ENCODE measurements at places on chromosomes 4 and X.

DNA sequence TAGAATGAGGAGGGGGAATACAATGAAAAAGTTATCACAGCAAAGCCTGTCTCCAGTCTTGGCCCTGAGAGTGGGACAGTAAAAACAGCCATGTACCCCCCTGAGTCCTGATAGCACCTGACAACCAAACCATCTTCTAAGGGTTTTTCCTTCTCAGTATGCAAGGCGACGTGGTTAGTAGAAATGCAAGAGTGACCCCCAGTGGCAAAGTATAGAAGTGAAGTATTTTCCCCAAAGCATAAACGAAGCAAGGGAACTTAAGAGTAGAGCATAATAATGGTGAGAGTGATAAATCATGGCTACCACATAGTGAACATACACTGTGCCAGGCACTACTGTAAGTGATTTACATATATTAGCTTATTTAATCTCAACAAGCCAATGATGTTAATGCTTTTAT, 52.8 kb downstream of the FAM47C start:
- peak; percentile 6 for DNase-seq

GRCh38 chr4:76784237-76784636, 113.7 kb downstream of the SOWAHB start:
- no peak for DNase-seq

- DNase-seq, result peak; percentile 57
Observed at GRCh38 chr4:77959566-77960338, 97.1 kb downstream of the MRPL1 start.

GRCh38 chrX:15207384-15207783, 62.5 kb downstream of the ASB9 start:
- no peak for DNase-seq

DNA sequence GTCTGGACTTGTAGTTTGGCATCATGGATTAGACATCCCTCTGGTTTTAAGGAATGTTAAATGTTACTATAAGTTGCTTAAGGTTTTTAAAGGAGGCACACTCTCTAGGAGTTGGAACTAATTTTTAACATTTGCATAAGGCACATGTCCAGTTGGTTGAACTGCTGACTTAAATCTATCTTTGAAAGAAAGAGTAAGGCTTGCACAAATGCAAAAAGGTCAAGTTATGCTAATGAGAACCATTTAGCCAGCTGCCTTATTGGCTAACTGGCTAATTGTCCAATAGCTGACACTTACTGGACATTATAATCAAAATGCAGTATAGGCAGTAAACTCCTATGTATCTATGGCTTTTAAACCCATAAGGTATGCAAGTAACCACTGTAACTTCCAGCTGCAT, 206.1 kb upstream of the TTC29 start:
- DNase-seq, result no peak

GRCh38 chr4:154004016-154004415, 215.1 kb upstream of the SFRP2 start:
- peak; percentile 25 for DNase-seq
